Stimulated activated CD4-positive, alpha-beta T cell treated with anti-CD3 and anti-CD28 coated beads, Interleukin-1b, Interleukin-23, amount 100 ng/mL, for 48 hours (primary cell): ENCODE measurements at places on chromosomes 6 and 20.

DNA sequence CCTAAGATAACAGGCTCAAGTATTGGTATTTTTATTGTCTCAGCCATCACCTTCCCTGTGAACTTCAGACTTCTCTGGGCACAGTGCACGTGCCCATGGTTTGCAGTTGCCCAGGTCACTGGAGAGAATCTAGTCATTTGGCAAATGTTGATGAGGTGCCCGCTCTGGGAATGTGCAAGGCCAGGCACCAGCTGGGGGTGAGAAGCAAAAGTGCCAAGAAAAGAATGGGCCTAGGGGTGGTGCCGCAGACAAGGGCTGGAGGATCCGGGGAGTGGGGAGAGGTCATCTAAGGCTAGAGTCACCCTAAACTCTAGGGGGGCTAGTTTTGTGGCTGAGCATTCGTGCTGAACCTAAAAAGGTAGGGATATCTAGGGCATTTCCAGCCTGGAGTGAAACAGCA is 57.0 kb upstream of the VSTM2L start:
- DNase-seq = no peak

DNA sequence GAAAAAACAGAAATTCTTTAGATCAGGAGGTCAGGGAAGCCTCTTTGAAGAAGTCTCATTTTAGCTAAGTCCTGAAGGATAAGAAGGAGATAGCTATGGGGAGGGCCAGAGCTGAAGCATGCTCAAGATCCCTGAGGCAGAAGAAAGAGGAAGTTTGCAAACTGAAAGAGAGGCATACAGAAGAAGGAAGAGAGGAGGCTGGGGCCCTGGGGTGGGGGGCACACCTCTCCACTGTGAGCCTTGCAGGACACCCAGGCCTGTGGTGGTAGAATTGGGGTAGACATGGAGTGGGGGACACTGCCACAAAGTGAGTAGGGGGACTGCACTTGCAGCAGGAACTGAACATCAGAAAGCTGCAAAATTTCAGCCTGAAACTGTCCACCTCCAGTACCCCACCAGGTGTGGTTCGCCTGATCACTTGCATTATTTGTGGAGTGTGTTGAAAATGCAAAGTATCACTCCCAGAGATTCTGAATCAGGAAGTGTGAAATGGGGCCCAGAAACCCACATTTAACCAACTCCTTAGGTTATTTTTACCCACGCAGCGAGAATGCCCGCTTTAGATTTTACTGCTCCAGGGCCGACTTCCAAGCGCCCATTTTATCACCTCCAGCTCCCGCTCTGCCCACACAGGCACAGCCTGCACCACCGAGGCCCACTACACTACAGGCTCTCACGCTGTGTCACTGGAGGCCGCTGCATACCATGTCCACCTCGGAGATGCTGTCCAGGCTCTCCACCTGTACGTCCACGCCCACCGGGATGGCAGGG is 44.0 kb downstream of the GABRR2 start:
- DNase-seq = no peak

DNA sequence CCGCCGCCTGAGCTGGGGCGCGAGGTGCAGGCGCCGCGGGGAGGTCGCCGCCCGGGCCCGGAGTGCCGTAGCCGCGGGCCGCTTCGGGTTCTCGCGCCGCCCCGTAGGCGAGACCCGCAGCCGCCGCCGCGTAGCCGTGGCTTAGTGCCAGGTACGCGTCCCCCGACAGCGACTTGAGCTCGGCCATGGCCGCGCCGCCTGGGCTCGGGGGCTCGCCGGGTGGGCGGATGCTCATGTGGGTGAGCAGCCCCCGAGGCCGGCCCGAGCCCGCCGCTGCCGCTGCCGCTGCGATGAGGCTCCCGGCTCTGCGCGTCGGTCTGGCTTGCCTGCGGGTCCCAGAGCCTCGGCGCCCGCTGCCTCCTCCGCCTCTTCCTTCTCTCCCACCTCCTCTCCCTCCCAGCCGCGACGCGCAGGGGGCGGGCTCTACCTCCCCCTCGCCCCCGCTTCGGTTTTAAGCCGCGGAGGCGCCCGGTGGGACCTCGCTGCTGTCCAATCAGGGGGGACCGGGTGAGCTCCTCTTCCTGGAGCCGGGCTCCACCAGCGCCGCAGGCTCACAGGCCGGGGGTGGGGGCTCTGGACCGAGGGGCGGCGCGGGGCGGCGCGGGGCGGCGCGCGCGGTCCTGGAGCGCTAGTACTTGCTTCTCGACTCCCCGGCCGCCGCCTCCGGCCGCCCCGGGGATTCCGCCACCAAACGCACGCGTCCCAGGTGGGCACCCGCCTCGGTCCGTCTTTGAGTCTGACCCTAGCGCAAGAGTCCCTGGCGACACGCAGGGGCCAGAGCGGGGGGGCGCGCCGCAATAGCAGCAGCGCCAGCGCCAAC is at the start of gene BHLHE23:
Gene BHLHE23 (minus strand): TSS at position 425 of the 820 bp plus-strand sequence. CDS start 190 bp downstream, at position 235.
- DNase-seq = no peak

DNA sequence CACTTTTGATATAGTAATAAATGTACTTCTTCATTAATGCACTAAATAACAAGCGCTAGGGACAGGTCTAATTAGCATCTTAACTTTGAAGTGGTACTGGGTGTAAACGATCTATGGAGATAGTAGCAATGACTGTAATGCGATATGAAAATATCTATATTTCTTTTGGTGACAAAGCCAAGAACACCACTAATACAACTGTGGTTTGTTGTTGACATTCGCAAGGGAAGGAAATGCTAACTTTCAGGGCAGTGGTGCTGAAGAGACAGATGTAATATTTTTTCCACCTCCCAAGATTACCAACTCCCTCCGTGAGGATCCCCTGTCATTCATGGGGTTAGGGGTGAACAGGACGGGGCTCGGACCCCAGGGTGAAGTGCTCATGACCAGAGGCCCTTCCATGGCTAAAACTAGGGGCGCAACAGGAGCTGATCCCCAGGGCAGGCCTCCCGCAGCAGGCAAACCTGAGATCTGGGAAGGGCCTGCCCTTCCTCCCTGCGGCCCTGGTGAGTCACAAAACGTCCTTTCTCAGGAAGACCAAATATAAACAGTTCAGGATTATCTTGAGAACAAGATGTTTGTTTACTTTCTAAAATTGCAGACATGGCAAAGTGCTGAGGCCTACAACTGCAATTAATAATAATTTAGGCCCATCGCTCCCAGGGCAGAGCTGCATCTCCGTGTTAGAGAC is 65.0 kb upstream of the TOX2 start:
- DNase-seq = no peak

DNA sequence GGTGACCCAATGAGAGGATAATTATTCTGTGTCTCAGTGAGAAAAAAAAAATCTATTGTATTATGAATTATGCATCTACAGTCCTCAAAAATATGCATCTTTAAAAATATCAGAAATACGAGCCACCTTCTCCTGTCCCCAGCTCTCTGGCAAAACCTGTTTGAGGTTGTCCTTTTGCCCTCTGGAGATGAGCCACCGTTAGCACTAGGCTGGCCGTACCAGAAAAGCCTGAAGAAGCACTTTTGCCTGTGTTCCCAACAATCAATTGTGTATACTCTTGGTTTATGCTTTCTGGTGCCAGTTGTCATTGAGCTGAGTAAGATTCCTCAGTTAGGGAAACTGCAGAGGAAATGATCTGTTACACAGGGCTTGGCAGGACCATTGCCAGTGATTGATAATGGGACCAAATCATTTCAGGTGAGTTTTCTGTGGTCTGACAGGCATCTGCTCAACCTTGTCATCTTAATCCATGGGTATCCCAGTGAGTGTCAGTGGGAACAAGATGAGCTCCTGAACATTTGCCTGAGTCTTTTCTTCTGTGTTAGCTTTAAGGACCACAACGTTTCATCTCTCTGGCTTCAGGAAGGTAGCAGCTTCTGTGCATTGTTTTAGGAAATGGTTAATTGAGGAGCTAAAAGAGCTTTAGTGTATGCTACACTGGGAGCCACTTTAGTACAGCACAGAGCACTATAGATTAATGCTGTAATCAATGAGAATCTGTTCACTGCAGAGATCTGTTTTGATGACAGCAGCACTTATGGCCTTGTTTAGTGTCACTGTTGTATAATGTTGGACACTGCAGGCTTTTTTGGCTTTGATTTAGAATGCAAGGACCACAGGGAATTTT is 330.1 kb downstream of the RIMS1 start:
- no peak for DNase-seq

- no peak for DNase-seq
Observed at GRCh38 chr20:30593572-30593971, 663.9 kb upstream of the DEFB115 start.

- no peak for DNase-seq
Observed at GRCh38 chr6:144390886-144391285, 105.8 kb downstream of the UTRN start.

DNA sequence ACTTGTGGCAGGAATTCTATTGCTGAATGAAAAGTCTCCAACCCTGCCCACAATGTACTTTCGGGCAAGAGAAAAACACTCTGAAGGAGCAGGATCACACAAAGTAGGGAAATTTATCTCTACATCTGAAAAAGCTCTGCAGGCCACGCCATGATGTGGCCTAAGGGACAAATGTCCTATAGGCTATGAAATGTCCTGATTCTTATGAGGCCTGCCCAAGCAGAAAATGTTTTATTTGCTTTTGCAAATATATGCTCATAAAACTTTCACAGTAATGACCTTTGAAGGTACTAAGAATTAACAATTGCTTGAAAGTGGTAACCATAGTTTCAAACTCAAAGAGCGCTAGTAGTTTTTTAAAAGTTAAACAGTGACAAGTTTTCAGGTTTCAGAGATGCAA is 31.0 kb downstream of the SYCP2 start:
- DNase-seq = no peak

DNA sequence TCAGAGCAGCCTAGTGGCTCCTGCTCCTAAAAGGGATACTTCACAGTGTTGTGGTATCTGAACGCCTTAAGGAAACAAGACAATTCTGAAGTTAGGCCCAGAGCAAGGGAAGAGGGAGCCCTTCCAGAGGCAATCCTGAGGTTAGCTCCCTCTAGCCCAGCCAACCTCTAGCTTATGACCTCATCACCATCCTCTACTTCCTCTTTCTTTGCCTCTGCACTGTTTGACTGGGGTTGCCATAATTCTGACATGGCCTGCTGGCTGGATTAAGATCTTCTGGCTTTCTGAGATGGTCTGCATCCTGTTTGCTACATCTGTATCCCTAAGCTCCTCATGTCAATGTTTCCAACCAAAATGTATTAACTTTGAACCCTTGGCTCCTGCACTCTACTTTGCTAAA is 23.3 kb upstream of the BMP2 start:
- DNase-seq = no peak

- no peak for DNase-seq
Observed at GRCh38 chr6:31267651-31268368, 4.1 kb downstream of the HLA-C start.

DNA sequence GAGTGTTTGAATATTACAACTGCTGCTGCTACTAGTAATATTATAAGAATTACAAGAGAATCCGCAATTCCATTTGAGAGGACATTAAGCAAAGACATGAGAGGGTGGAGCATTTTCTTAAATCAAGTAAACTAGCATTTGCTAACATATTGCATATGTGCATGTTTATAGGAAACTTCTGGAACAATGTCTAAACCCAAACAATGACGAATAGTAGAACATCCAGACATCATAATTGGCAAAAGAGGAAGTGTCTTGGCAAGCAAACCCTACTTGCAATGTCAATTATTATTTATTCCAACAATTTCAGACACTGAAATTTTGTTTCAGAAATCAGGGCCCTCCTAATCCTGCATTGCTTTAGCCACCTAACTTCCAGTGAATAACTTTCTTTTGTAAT is 1155.3 kb upstream of the GJE1 start:
- DNase-seq = no peak
